ENCODE measurements at places on chromosomes 6 and 20.
A peak's percentile ranks its signal among the peaks of the same experiment; 100 is the strongest.

DNA sequence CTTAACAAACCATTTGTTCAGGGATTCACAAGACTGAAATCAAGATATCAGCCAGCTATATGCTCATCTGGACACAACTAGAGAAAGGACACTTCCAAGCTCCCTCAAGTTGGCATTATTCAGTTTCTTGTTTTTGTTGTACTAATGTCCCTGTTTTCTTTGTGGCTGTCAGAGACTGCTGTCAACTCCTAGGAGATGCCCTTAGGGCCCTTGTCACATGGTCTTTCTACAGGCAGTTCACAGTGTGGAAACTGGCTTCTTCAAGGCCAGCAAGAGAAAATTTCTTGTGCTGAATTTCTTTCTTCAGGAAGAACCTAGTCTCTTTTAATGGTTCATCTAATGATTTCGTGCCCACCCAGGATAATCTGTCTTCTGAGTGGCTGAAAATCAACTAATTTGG is 677.2 kb upstream of the MAN1A1 start:
- DNase-seq = no peak

GRCh38 chr6:42086046-42087035 is 36.0 kb downstream of the TAF8 start:
- DNase-seq = no peak

DNA sequence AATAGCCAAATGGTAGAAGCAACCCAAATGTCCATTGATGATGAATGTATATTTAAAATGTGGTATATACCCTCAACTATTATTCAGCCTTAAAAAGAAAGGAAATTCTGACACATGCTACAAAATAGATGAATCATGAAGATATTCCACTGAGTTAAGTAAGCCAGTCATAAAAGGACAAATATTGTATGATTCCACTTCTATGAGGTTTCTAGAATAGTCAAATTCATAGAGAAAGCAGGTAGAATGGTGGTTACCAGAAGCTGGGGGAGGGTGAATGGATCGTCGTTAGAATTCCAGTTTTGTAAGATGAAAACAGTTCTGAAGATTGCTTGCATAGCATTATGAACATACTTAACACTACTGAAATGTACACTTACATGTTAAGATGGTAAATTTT is 214.3 kb upstream of the MYLIP start:
- DNase-seq = no peak

DNA sequence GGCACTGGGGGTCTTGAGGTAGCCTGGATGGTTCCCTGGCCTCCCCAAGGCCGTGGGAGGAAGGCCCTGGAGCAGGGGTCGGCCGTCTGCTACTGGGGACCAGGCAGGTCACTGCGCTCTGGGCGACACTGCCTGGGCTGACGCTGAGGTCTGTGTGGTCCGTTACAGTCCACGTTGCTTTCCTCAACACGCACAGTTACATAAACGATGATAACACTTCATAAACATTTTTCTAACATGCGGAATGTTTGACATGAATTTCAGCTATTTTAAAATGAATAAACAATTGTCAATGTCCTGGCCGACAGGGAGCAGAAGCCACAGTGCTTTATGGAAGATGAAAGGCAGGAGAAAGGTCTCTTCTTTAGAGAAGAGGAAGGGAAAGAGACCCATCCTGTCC is 10.2 kb upstream of the RBBP8NL start:
- DNase-seq = no peak

DNA sequence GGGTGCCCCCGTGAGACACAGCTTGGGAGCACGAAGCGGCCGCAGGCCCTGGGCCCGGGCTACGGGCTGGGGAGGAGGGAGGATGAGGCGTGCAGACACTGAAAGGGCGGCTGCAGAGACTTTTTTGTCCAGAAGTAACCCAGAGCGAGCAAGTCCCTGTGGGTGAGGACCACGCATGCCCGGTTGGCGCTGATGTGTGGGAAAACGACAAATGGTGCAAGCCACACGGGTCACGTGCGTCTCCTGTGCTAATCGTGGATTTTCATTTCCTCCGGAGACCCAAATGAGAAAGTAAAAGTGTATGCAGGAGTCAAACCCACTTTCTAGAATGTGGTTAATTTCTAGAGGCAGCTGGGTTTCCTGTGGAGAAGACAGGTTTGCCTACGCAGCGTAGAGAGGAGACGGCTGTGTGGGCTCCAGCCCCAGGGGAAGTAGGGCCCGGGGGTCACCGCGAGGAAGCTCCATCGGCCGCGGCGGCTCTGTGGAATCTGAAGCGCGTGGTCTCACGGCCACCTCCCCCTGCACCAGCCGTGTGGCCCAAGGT is 19.0 kb downstream of the DLL1 start:
- DNase-seq = no peak

GRCh38 chr6:52103623-52104022 is 16.2 kb upstream of the PKHD1 start:
- DNase-seq = no peak

DNA sequence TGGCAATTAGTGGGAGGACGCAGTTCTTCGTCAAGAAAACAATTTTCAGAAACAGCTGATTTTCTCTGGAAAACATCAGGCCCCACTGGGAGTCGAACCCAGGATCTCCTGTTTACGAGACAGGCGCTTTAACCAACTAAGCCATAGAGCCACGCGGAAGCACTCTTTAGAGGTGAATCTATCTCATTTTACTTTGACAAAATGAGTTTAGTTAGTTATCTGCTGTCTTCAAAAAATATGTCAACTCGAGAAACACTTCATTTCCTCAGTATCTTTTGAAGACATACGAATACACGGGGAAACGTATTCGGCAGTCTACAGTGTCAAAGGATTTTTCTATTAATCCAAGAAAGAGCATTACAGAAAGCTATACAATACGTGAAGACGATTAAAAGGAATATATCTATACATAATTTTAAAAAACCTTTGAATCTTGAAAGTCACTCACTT is 26.7 kb downstream of the GPX6 start:
- DNase-seq = no peak

DNA sequence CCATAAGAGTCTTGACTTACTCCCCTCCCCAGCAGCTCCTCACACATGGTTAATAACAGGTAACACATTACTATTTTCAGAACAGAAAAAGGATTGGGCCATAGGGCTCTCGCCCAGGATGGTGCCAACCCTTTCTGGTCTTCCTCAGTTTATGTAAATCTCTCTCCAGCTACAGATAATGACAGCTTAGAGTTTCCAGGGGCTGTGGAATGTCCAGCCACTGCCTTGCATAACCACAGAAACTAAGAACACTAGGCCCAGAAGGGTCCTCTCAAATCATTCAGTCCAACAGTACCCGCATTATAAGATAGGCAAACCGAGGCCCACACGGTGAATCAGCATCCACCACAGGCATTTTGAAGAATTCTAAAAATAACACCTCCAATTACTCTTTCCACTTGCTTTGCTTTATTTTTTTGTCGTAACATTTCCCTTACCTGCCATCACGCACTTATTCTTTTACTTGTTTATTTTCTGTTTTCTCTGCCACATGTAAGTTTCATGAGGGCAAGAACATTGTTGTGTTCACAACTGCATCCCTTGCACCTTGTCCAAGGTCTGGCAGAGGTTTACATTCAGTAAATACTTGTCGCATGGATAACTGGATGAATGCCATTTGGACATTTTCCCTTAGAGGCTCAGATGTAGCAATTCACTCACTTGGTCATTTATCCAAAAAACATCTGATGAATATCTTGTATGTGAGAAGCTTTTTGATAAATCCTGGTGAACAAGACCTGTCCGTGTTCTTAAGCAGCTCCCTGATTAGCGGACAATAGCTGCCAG is 6.4 kb upstream of the SDC4 start:
- no peak for DNase-seq

DNA sequence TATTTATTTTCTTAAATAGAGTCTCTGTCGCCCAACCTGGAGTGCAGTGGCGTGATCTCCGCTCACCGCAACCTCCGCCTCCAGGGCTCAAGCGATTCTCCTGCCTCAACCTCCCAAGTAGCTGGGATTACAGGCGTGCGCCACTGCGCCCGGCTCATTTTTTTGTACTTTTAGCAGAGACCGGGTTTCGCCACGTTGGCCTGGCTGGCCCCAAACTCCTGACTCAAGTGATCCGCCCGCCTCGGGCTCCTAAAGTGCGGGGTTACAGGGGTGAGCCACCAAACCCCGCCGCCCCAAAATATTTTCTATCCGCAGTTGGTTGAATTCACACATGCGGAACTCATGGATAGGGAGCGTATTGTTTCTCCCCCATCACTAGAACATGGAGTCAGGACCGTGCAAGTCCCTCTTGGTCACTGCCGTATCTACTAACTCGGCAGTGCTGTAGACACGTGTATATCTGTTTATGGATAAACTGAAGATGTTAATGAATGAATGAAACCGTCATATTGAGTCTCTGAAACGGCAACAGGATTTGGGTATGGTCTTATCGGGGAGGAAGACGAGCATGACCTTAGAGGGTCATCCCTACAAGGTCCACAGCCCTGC is 904 bp downstream of the MKKS start:
- DNase-seq = no peak

GRCh38 chr6:159931846-159932245 is 37.0 kb upstream of the IGF2R start:
- DNase-seq = no peak

GRCh38 chr6:139602577-139602976 is 228.1 kb upstream of the CITED2 start:
- no peak for DNase-seq

GRCh38 chr6:30554962-30555815 is 1.1 kb downstream of the GNL1 start:
- peak; percentile 92 for DNase-seq

DNA sequence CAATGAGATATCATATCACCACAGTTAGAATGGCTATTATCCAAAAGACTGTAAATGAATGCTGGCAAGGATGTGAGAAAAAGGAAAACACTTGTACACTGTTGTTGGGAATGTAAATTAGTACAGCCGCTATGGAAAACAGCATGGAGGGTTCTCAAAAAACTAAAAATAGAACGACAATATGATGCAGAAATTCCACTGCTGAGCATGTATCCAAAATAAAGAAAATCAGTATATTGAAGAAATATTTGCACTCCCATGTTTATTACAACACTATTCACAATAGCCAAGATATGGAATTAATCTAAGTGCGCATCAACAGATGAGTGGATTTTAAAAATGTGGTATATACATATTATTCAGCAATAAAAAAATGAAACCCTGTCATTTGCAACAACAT is 898.9 kb upstream of the MAN1A1 start:
- DNase-seq = no peak

DNA sequence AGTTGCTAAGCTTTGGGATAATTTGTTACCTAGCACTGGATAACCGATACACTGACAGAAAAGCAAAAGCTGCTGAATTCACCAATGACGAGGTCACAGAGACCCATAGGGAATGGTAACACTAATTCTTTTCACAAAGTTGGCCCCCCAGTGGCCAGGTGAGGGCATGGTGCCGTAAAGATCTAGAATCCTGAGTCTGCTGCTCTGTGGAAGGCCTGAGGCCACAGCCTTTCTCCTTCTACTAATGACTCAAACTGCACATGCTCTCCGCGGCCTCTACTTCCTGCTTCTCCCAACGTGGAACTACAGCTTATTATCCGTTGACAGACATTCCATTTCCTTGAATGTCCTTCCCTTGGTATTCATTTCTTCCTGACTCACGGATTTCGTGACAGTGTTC is 127.1 kb downstream of the OPRM1 start:
- DNase-seq = no peak

- DNase-seq = no peak
Observed at GRCh38 chr6:73409395-73409794, 14.8 kb downstream of the DDX43 start.

DNA sequence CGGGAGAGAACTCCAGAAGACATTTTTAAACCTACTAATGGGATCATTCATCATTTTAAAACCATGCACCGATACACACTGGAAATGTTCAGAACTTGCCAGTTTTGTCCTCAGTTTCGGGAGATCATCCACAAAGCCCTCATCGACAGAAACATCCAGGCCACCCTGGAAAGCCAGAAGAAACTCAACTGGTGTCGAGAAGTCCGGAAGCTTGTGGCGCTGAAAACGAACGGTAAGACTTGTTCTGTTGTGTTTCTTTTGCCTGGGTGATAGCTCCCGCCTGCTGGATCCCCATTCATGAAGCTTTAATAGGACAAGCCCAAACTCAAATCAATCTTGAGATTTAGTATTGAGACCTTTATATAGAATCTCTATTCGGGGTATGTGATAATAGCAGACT is 4.2 kb downstream of the TNFAIP3 start:
- DNase-seq = no peak

DNA sequence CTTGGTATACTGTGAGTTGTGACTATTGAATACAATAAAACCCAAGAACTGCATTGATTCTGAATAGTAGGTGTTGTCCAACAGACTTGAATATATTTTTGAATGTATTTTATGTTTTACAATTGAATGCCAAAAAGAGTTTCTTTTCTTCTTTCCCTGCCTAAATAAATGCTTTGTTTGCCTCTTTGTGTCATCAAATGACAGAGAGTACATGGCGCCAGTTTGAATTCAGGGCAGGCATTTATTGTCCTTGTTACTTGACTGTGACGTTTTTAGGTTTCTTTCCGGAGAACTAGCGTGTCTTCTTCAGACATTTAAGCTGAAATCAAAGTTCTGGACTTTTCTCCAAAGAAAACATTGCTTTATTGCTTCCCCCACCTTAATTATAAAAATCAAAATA is 16.6 kb downstream of the KIF3B start:
- no peak for DNase-seq

- DNase-seq = no peak
Observed at GRCh38 chr6:85975957-85976356, 333.3 kb upstream of the SYNCRIP start.

GRCh38 chr6:137811121-137811915 is 55.7 kb upstream of the TNFAIP3 start:
- DNase-seq = no peak

- no peak for DNase-seq
Observed at GRCh38 chr6:137197684-137198645, 21.2 kb downstream of the IFNGR1 start.

- peak; percentile 96 for DNase-seq
Observed at GRCh38 chr20:62937268-62938104, 461 bp upstream of the GID8 start.

DNA sequence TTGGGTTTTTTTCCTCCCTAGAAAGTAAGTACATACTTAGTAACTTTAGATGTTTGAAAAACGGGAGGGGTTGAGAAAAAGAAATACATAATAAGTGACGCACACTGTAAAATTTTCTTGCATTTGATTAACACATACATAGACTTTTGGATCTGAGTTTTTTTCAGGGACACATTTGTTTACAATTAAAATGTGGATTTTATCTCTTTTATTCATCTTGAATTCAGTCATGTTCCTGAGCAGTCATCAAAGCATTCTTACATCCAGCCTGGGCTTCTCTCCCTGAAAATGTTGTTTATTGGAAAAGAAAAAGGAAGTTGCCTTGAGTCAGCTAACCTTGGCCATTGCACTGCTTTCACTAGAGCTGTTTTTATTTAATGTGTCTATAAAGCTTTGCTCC is 8.7 kb upstream of the RPP40 start:
- no peak for DNase-seq

GRCh38 chr20:5888041-5888440 is 62.3 kb downstream of the TRMT6 start:
- no peak for DNase-seq

- no peak for DNase-seq
Observed at GRCh38 chr20:62624325-62624690, 18.0 kb upstream of the SLCO4A1 start.

All from vagina (tissue), 2 donors.